ENCODE measurements at places on chromosomes 13 and 19.

- no peak for DNase-seq
Observed at GRCh38 chr19:37813340-37813739, 34.0 kb upstream of the ZNF573 start.

- DNase-seq = no peak
Observed at GRCh38 chr13:25992076-25992475, 59.7 kb downstream of the SHISA2 start.

DNA sequence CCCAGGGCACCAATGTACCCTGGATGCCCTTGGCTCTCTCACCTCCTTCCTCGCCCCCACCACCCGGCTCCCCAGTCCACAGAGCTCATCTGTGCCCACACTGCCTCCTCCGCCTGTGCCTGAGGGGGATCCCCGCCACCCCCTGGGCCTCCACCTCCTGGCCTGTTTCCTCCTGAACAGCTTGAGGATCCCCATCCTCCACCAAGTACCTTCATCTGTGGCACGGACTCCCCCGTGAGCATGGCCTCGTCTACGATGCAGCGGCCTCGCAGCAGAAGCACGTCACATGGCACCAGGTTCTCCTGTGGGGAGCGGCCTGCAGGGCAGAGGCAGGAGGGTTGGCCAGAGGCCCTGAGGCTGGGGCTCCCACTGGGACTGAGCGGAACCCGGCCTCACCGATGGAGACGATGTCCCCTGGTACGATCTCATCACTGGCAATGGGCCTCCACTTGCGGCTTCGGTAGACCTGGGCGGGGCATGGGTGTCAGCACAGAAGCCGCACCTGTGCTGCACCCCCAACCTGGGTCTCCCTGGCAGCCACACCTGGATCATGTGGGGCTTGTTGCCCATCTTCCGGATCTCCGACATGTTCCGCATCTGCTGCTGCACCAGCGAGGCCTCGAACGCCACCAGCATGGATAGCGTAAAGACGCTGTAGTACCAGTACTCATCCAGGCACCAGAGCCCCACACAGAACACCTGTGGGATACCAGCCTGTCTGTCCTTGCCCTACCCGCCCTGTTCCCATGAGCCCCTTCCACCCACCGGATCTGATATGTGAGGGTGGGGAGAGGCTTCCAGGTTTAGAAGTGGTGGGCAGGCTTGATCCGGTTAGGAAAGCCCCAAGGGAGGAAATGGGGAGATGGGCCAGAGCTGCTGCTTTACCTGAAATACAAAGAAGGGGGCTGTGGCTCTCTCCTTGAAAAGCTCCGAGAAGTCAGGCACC, 6.8 kb downstream of the ATP13A1 start:
- no peak for DNase-seq

GRCh38 chr13:39910833-39911232, 255.4 kb downstream of the COG6 start:
- no peak for DNase-seq

DNA sequence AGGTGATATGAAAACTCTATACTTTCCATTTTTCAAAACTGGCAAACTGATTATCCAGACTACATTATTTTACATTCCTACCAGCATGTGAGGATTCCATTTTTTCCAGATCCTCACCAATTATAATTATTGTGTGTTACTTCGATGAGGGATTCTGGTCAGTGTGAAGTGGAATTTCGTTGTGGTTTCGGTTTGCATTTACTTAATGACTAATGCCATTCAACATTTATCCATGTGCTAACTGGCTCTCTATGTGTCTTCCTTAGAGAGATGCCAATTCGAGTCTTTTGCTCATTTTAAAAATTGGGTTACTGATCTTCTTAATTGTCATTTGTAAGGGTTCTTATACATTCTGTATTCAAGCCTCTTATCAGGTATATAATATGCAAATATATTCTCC, 1551.3 kb upstream of the MIR17HG start:
- DNase-seq = no peak

DNA sequence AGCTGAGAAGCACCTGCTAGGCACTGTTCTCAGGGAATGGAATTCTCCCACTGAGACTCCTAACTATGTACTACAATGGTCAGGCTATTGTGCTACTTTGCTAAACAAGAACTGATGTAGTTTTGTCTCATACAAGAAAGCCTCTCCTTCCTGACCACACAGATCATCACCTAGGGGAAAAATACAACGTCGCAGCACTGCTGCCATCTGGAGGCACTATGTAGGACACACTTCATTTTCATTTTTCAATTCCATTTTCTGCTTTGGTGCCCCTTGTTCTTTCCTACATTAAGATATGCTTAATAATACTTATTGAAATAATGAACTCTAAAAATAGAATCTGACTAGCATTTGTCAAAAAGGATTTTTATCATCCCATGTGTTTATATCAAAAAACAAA, 21.1 kb downstream of the PROSER1 start:
- no peak for DNase-seq

DNA sequence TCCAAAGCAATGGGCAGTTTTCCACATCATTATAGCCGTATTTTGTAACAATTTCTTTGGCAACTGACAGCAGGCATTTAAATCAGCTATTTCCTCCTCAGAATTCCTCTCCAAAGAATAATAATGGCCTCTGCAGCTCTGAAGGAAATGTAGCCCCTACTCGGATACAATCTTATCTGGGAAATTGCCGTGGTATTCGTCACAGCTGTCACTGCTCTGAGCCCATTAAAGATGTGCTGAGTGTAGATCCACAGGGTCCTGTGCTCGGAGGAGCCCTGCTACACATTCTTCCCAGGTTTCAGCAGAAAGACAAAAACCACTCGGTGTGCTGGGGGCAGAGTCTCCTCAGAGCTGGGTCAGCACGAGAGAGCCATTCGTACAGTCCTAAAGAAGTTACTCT, 33.1 kb downstream of the MZT1 start:
- DNase-seq = no peak

DNA sequence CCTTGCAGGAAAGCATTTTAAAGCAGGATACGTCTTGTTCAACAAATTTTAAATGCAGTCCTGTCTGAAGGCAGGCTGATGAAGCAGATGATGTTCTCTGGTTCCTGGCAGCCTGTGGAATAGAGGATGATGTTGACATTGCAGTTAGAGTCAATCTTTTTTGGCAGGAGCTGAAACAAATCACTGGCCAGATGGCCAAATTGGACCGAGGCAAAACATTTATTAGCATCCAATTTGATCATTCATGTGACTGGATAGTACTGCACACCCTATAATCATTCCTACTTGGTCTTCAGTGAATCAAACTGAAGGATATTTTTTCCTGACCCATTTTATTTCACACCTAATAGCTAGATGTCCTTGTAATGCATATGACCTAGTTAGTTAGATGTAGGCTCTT, 172.2 kb upstream of the SLC10A2 start:
- DNase-seq = no peak

- DNase-seq = no peak
Observed at GRCh38 chr13:109760402-109760801, 26.0 kb downstream of the IRS2 start.

DNA sequence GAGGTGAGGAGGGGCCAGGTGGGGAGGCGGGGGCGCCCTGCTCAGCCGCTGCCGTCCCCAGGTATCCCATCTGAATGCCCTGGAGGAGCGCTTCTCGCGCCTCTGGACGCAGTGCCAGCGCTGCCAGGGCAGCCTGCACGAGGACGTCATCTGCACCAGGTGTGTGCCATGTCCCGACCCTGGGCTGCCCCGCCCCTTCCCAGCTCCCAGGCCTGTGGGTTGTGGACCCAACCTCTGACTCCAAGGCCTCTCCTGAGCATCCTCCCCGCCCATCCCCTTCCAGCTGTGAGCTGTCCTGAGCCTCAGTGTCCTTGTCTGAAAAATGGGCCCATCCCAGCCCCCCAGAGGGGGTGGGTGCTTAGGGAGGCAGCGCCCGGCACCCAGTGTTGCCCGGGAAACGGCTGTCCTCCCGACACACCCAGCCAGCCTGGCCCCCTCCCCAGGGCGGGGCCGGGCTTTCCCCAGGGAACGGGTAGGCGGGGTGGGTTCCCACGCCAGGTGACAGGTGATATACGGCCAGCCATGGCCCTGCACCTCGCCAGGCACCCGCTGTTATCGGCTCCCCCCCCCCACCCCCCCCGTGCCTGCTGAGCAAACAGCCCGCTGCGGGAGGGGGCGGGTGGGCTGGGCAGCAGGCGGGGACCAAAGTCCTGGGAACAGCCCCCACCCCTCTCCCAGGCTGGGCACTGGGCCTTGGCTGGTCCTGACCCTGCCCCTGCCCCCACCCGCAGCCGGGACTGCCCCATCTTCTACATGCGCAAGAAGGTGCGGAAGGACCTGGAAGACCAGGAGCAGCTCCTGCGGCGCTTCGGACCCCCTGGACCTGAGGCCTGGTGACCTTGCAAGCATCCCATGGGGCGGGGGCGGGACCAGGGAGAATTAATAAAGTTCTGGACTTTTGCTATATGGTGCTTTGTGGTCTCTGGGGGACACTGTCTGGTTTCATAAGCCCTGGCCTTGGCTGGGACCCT, 1.3 kb upstream of the SPIB start:
- DNase-seq = no peak

GRCh38 chr19:1719519-1719918, 33.8 kb upstream of the ONECUT3 start:
- DNase-seq = no peak

DNA sequence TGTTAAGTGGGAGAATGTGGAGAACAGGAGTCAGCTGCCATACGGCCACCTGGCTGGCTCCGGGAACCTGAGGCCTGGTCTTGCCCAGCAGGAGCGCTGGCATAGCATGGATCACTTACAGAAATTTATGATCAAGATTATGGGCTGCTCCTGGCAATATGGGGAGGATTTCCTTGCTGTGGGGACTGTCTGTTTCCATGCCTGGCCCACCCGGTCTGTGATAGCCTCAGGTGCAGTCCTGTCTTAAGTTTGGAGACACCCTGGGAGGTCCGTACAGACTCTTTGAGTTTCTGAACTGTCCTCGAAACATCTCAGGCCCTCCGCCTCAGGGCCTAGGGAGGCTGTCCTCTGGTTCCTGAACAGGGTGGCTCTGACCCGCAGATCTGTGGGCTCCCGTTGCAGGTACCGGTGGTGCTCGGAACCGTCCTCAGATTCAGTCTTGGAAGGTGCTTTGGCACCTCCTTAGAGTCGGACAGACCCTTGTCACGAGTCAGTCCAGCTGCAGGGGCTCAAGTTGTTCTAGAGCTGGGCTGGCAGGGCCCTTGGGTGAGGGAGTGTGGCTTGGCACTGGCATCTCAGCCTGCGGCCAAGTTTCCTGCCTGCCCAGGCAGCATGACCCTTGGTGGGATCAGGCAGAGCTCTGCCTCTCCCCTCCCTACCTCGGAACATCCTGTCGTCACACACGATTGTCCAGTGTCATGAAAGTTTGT, 4.9 kb downstream of the TFDP1 start:
- DNase-seq = no peak
